ENCODE measurements at places on chromosomes 6 and 20. TPM values are rescaled to one million over a fixed set of nuclear protein-coding genes. Genes with fewer than 3 reads are reported as not detected.

SYCP2 gene
- total RNA-seq: 1.9 TPM

COL20A1 gene
- total RNA-seq: not detected

ADGRF1 gene
- 12.9 TPM for total RNA-seq

APOBEC2 gene
- total RNA-seq: not detected

- no peak overlapping the region for H3K27ac ChIP-seq
- no peaks in the 10 kb centered on the region for H3K36me3 ChIP-seq
- H3K4me1 ChIP-seq: no peaks in the 10 kb centered on the region
These were observed 553.8 kb upstream of the JAG1 start for GRCh38 chr20:11227602-11228001.

- H3K4me1 ChIP-seq: peaks cover 17% of the 10 kb centered on the region
- peak overlapping the region; percentile 13 for H3K27ac ChIP-seq
- H3K36me3 ChIP-seq: no peaks in the 10 kb centered on the region
These were observed 79.5 kb upstream of the RNF217 start for GRCh38 chr6:124882579-124883393.

DNA sequence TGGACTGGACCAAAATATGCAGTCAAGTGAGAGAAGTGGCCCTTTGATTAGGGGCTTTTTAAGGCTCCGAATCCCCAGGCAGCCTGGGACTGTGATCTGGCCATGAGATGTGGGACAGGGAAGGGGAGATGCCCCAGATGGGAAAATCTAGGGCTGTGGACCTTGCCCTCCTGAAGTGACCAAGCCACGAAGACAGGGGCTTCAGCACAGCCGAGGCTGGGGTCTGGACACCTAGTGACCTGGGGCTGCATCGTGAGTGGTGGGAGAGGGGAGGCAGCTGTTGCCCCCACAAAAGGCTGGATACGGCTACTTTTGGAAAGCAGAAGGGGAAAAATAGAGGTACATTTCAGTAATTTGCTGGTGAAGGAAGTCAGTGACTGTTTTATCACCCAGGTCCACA lies 139.5 kb upstream of the SLC24A3 start:
- no peaks in the 10 kb centered on the region for H3K27me3 ChIP-seq
- H3K4me1 ChIP-seq: no peaks in the 10 kb centered on the region
- H3K36me3 ChIP-seq: no peaks in the 10 kb centered on the region
- no peak for DNase-seq

DNA sequence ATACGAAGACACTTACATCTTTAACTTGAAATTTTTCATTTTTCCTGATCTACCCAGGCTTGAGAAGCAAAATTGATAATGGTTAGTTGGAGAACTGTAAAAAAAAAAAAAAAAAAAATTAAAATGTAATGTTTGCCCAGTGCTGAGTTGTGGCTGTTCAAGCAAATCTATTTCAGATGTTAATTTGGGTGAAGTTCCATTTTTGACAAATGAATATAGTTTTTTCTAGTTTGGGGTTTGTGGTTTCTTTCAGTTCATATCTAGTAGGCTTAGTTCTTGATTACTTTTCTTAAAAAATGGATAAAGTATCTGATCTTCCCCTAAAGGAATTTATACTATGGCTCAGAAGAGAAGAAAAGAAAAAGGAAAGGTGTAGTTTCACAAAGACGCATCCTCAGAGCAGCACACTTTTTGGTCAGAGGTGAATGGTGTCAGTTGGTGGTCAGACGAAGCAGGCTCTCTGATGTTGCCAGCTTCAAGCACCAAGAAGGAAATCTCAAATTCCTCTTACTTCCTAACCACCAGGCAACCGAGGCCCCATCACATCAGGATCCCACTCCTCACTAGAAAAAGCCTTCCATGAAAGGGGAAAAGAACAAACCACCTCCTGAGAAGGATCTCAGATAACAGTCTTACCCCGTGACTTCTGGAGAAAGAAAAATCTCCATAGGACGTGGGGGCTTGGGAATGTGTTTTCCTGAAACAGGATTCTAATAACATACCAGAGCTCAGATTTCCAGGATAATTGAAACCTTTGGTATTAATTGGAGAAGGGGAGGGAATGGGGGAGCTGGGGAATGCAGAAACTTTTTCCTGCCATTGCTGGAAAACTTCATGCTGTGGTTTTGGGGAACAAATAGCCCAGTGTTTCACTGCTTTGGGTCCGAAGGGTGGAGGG lies 396.2 kb downstream of the CD83 start:
- no peaks in the 10 kb centered on the region for H3K27me3 ChIP-seq
- no peak overlapping the region for H3K27ac ChIP-seq

- H3K4me1 ChIP-seq: no peaks in the 10 kb centered on the region
- H3K27me3 ChIP-seq: no peaks in the 10 kb centered on the region
- no peak for DNase-seq
- H3K36me3 ChIP-seq: no peaks in the 10 kb centered on the region
These were observed 321.2 kb upstream of the MAP3K7 start for GRCh38 chr6:90907931-90908655.

- H3K27ac ChIP-seq: no peak overlapping the region
- no peaks in the 10 kb centered on the region for H3K36me3 ChIP-seq
- no peak for DNase-seq
- no peak overlapping the region for H3K4me3 ChIP-seq
These were observed 230.7 kb downstream of the GMPR start for GRCh38 chr6:16468991-16469615.

DNA sequence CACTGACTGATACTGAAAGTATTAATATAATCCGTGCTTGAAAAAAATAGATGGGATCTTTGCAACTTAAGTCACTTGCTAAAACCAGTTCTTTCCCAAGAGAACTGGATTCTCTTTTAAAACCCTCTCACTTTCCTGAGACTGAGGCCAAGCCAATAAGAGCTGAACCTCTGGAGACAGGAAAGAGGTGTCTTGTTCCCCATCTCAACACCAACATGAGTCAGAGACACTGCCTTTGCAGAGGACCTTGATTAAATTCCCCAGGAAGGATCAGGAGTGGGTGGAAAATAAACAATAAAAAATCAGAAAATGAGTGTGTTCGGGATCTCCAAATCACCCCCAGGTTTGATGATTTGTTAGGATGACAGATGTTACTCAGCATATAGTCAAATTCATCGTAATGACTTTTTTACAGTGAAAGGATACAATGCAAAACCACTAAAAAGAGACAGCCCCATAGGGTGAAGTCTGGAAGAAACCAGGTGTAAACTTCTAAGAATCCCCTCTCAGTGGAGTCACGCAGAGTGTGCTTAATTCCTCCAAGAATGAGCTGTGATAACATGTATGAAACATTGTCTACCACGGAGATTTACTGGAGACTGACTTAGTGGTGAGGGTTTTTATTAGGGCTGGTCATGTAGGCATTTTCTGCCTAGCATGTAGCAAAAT lies 122.8 kb upstream of the BEND3 start:
- no peak for DNase-seq
- H3K27ac ChIP-seq: no peak overlapping the region
- no peaks in the 10 kb centered on the region for H3K36me3 ChIP-seq
- peaks cover 3% of the 10 kb centered on the region for H3K4me1 ChIP-seq
- H3K27me3 ChIP-seq: no peaks in the 10 kb centered on the region

GRCh38 chr6:14790976-14791375 lies 454.9 kb upstream of the JARID2 start:
- H3K36me3 ChIP-seq: no peaks in the 10 kb centered on the region
- H3K27me3 ChIP-seq: no peaks in the 10 kb centered on the region
- no peak overlapping the region for H3K27ac ChIP-seq
- no peaks in the 10 kb centered on the region for H3K4me1 ChIP-seq

GRCh38 chr6:36694616-36695015 lies 3.0 kb upstream of the RAB44 start:
- H3K27ac ChIP-seq: no peak overlapping the region
- peaks cover 8% of the 10 kb centered on the region for H3K4me1 ChIP-seq
- no peak overlapping the region for H3K4me3 ChIP-seq
- no peaks in the 10 kb centered on the region for H3K36me3 ChIP-seq
- DNase-seq: peak; percentile 20

GRCh38 chr6:91043751-91044150 lies 456.9 kb upstream of the MAP3K7 start:
- H3K4me3 ChIP-seq: no peak overlapping the region
- no peak for DNase-seq
- H3K27ac ChIP-seq: no peak overlapping the region
- no peaks in the 10 kb centered on the region for H3K36me3 ChIP-seq

- H3K27me3 ChIP-seq: peaks cover 23% of the 10 kb centered on the region
- no peak overlapping the region for H3K4me3 ChIP-seq
- H3K4me1 ChIP-seq: no peaks in the 10 kb centered on the region
- no peaks in the 10 kb centered on the region for H3K36me3 ChIP-seq
These were observed 90.5 kb downstream of the PCSK2 start for GRCh38 chr20:17317341-17317740.

- H3K27me3 ChIP-seq: no peaks in the 10 kb centered on the region
These were observed 42.8 kb upstream of the UBR2 start for GRCh38 chr6:42520786-42521607.

DNA sequence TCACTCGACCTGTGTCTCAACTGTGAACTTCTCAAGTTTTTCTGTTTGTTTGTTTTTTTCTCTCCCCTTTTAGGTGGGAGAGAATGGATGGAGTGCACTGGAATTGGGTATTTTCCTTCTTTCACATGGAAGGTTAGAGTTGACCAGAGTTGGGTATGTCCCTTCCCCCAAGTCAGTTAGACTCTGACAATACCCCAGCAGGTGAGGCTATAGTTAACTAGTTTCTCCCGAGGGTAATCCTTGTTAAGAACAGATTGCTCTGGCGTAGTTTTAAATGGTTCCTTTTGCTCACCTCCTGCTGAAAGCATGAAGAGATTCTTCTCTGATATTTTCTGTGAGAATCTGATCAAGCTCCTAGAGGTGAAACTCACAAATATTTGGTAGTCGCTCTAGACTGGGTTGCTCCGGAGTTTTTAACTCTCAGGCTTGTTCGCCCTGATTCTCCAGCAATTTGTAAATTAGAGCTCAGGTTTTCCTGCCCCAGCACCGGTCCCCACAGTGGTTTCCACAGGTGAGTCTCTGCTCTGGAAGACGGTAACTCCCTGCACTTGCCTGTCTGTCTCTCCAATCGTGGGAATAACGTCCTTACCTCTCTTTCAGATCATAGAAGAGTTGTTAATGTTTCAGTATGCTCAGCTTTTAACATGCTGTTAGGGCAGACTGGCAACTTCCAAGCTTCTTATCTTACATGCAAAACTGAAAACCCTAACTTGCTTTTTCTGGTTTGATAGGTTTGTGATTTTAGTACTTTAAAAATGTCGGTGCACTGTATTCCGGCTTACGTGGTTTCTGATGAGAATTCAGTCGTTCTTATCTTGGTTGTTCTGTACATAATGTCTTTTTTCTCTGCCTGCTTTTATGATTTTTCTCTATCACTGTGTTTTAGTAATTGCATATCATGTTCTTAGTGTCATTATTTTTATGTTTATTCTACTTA lies 111.2 kb upstream of the HIVEP1 start:
- no peaks in the 10 kb centered on the region for H3K36me3 ChIP-seq
- H3K4me3 ChIP-seq: peak overlapping the region; percentile 17
- H3K27me3 ChIP-seq: no peaks in the 10 kb centered on the region
- no peak for DNase-seq
- H3K27ac ChIP-seq: no peak overlapping the region

- no peaks in the 10 kb centered on the region for H3K27me3 ChIP-seq
- no peak overlapping the region for H3K27ac ChIP-seq
- H3K36me3 ChIP-seq: no peaks in the 10 kb centered on the region
- H3K4me3 ChIP-seq: no peak overlapping the region
- no peaks in the 10 kb centered on the region for H3K4me1 ChIP-seq
- DNase-seq: no peak
These were observed 11.8 kb downstream of the FRMD1 start for GRCh38 chr6:168067081-168067759.

DNA sequence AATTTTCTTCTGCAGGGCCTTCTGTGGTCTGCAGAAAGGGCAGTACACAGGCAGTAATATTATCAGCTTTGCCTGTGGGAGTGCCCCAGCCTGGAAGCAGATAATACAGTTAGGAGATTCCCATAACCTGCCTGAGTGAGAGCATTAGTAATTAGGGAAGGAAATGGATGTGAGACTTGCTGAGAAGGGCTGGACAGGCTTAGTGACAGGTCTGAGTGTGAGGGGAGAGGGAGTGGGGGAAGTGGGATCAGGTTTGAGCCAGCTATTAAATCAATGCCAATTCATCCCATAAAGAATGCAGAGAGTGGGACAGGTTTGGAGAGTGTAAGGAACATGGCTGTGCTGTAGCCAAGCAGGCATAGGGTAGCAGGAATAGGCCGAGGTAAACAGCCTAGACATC lies 10.1 kb upstream of the CFAP206 start:
- H3K4me3 ChIP-seq: no peak overlapping the region
- no peaks in the 10 kb centered on the region for H3K27me3 ChIP-seq
- no peak overlapping the region for H3K27ac ChIP-seq
- H3K36me3 ChIP-seq: no peaks in the 10 kb centered on the region
- no peaks in the 10 kb centered on the region for H3K4me1 ChIP-seq

- peaks cover 27% of the 10 kb centered on the region for H3K4me1 ChIP-seq
- peak overlapping the region; percentile 97 for H3K4me3 ChIP-seq
- peaks cover 5% of the 10 kb centered on the region for H3K36me3 ChIP-seq
- H3K27ac ChIP-seq: peak overlapping the region; percentile 80
- no peak for DNase-seq
These were observed 653 bp downstream of the NAA20 start for GRCh38 chr20:20017844-20018185.

- H3K27ac ChIP-seq: no peak overlapping the region
- H3K4me1 ChIP-seq: no peaks in the 10 kb centered on the region
- no peaks in the 10 kb centered on the region for H3K36me3 ChIP-seq
- no peak overlapping the region for H3K4me3 ChIP-seq
These were observed 399.8 kb downstream of the BTBD9 start for GRCh38 chr6:38239719-38240451.

- H3K36me3 ChIP-seq: no peaks in the 10 kb centered on the region
- no peak overlapping the region for H3K27ac ChIP-seq
- H3K27me3 ChIP-seq: no peaks in the 10 kb centered on the region
These were observed 398.6 kb downstream of the KHDRBS2 start for GRCh38 chr6:61887423-61887822.

- no peak for DNase-seq
- H3K4me1 ChIP-seq: no peaks in the 10 kb centered on the region
- H3K4me3 ChIP-seq: no peak overlapping the region
- H3K27ac ChIP-seq: no peak overlapping the region
These were observed 5.2 kb downstream of the FAXC start for GRCh38 chr6:99344289-99344688.

- H3K36me3 ChIP-seq: no peaks in the 10 kb centered on the region
- DNase-seq: no peak
- no peak overlapping the region for H3K4me3 ChIP-seq
- H3K27me3 ChIP-seq: no peaks in the 10 kb centered on the region
These were observed 22.0 kb upstream of the MAS1L start for GRCh38 chr6:29509711-29510110.

- peaks cover 25% of the 10 kb centered on the region for H3K36me3 ChIP-seq
- H3K4me1 ChIP-seq: peaks cover 2% of the 10 kb centered on the region
- H3K27ac ChIP-seq: peak overlapping the region; percentile 51
These were observed 17.9 kb upstream of the SNHG17 start for GRCh38 chr20:38452880-38453624.

DNA sequence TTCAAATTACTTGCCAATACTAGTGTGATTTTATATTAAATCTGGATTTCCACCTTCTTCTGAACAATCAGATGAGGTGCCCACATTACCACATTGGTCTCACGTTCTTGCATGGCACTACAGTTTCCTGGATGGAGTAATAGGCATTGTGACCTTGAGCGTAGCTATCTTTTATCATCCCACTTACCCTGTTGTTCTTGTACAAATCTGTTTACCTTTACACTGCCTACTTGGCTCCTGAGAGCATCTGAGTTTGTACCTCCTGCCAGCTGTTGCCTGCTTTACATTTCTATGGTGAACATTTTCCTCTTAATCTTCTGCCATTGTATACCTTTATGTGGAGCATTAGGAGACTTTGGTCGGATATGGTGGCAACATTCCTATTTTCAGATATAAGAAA lies 90.7 kb downstream of the AKAP7 start:
- no peaks in the 10 kb centered on the region for H3K4me1 ChIP-seq
- H3K4me3 ChIP-seq: no peak overlapping the region
- H3K27me3 ChIP-seq: no peaks in the 10 kb centered on the region
- no peak overlapping the region for H3K27ac ChIP-seq

Data from upper lobe of right lung (tissue), 1 donor.